ENCODE measurements at places on chromosomes 4 and X.

- no peak for DNase-seq
These were observed 111.3 kb downstream of the AFF1 start for GRCh38 chr4:87046121-87046551.

DNA sequence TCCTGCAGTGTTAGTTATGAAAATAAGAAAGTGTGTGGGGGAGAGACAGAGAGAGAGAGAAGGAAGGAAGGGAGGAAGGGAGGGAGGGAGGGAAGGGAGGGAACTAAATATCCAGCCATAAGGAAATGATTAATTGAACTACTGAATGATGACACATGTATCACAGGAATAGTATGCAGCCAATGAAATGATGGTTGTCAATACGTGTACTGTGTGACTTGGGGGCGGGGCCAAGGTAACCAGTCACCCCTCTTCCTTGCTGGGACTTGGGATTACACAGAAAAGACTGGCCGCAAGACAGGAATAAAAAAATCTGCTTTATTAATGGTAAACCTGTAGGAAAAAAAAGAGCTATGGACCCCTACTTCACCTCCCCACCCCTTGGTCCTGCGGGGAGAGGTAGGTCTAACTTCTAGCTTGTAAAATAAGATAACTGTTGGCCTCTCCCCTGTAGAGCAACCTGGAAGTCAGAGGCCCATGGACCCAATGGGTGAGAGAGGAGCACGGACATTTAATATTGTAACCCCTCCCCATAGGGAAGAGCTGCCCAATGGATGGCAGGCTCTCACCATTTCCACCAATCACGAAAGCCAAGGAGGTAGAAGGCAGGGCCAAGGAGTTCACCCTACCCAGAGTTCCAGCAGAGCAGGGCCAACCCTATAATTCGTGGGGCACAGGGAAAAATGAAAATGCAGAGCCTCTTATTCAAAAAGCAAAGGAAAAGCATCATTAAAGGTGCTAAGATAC lies 7.4 kb downstream of the PPP2R2C start:
- no peak for DNase-seq

DNA sequence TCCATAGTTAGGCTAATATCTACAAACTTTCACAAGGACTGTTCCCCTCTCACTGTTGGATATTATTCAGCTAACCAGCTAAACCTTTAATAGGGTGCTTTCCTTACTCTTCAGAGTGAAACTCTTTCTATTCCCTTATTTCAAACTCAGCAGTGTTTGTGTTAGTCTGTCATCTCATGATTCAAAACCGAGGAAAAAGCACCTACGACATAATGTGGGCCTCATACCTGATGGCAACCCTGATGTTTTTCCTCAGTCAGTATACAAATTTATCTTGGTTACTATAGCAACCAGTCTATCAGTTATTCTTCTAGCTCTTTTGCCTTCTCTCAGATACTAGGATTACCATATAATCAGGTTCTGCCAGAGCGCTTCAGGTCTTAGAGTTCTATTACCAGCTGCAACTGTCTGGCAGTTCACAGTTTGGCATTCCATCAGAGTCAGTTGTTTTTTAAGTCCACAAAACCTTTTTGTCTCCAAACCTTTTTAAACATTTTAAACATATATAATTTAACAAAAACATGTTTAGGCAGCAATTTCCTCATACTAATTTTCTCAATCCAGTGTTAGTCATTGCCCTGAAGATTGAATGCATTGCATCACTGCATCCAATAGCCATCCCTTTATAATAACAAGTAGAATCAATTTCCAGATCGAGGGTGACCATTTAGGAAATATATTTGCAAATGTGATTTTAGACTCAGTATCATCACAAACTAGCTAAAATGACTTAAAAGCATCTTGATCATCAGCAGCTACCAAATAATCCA lies 7.4 kb downstream of the WDR44 start:
- DNase-seq = no peak

DNA sequence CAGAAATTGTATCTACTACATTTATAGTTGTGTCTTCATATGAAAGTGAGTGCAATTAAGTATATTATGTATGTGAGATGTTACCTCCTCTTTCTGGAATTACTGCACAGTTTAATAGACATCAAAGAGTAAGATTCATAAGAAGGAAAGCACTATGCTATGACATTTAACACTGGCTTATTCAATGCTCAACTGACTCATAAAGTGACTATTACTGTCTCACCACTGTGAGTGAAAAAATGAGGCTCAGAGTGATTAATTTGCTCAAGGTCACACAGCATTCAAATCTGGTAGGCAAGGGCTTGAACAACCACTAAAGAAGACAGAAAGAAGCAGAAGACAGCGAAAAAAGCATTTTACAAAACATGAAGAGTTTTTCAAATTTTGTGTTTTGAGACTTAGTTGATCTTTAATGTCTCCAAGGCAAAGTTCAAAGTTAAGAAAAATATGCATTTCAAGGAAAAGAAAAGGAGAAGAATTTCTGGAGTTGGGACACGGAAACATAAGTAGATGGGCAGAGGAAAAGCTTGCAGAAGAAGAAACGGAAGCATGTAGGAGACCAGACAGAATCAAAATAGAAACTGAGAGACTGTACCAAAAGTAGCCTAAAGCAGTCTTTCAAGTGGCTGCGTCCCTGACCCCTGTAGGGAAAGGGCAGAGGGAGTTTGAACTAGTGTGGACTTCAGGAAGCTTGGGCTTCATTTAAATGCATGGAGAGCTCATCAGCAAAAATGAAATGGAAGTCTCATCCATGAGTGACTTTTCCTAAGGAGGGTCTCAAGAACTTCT lies 66.3 kb downstream of the KCNIP4 start:
- DNase-seq = no peak

DNA sequence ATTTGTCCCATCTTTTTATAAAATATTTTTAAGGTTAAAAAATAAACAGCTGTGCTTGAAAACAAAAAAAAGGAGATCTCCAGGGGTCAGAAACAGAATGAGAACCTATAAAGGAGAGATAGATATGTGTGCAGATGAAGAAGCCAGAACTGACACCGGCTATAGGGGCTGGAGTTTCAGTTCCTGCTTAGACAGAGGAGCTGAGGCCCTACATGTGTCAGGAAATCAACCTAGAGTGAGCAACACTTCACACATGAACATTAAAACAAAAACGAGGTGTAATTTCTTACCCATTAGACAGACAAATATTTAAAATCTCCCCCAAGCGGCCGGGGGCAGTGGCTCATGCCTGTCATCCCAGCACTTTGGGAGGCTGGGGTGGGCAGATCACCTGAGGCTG lies 17.8 kb upstream of the HUWE1 start:
- DNase-seq = no peak

- no peak for DNase-seq
These were observed 1112.5 kb downstream of the TECRL start for GRCh38 chr4:63296773-63297172.

GRCh38 chrX:13215729-13216128 lies 104.1 kb downstream of the ATXN3L start:
- no peak for DNase-seq

DNA sequence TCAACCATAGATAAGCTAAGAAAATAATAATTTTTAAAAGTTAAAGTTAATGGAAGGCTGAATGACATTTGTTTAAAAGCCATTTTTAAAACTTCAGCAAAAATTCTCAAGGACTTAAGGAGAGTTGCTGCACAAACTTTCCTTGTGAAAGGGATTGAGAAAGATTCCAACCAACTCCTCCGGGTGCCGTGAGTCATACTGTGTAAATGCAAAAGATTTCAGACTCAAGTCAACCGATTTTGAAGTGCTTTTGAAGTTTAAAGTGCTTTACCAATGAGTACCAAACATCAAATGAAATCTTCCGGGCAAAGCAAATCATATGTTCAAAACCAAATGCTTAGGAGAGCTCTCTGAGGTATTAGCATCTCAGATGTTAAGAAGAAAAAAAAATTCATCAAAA lies 31.4 kb downstream of the VCX2 start:
- DNase-seq = no peak

- no peak for DNase-seq
These were observed 38.2 kb upstream of the TMPRSS11B start for GRCh38 chr4:68283714-68284113.

DNA sequence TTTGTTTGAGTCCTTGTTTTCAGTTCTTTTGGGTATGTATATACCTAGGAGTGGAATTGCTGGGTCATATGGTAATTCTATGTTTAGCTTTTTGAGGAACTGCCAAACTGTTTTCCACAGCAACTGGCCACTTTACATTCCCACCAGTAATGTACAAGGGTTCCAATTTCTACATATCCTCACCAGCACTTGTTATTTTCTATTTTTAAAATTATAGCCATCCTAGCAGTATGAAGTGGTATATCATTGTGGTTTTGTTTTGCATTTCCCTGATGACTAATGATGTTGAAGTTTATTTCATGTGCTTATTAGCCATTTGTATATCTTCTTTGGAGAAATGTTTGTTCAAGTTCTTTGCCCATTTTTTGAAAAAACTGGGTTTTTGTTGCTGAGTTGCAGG lies 39.6 kb downstream of the TMEM164 start:
- DNase-seq = no peak

- no peak for DNase-seq
These were observed 1475.5 kb upstream of the AGA start for GRCh38 chr4:178917756-178918155.

DNA sequence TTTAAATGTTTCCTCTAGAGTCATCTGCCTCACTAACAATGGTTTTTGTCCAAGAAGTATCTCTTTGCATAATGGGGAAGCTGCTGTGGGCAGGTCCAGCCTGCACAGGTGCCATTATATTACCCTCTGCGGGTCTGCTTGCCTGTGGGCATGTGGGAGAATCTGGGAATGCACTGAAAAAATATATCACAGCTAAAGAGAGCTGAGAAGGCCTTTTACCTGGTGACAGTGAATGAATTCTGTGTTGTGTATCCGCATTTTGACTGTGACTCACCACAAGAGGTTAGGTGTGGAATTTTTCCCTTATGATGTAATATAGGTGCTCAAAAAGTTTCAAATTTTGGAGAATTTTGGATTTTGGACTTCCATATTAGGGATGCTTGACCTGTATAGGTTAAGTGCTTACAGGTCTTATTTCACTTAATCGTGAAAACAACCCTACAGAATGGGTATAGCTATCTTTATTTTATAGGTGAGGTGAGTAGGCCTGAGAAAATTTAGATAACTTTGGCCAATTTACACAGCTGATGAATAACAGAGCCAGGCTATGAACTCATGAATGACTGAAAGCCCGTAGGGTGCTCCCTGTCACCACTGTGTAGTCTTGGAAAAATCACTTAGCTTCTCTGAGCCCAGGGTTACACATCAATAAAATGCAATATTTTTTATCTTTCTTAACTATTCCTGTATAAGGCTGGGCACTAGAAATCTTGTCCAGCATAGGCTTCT lies 198.0 kb upstream of the EPHA5 start:
- DNase-seq = no peak

DNA sequence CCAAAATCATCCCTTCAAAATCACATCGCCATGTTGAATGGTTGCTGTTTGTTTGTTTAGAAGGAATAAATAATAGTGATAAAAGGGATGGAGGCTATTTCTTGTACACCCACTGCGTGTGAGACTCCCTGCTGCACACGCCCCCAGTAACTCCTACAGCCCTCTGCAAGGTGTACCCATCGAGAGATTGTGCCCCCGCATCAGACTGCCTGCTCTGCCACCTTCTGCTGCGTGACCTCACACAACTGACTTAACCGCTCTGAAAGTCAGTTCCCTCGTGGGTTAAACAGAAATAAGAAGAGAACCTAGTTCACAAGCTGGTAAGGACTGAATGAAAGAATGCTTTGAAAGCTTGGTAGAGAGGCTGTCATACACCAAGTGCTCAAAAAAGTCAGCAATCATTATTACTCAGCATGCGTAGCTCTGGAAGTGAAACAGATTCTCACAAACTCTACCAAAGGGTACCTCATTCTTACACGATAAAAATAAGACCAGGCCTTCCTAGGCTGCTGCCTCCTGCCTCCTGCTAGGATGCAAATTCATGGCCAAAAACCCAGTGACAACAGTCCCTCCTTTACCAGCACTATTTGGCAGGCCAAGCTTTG lies 147.1 kb downstream of the CPEB2 start:
- no peak for DNase-seq

DNA sequence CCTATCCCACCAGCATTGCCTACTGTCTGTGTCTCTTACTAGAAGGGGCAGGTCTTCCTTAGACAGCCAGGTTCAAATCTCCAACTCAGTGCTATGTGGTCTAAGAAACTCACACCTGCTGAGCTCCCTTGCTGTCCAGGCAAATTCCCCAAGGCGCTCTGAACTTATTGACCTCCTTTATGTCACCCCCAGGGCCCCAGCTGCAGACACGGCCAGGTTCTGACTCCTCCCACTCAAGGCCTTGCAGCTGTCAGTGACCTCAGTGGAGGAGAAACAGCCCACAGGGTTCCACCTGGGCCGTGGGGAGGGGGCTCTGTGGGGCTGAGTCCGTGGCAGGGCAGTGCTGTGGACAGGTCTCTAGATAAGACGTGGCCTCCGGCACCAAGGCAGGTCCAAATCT lies 42.1 kb upstream of the PSAPL1 start:
- DNase-seq = no peak

- no peak for DNase-seq
These were observed 1.0 kb downstream of the SH3BGRL start for GRCh38 chrX:81202943-81203342.

DNA sequence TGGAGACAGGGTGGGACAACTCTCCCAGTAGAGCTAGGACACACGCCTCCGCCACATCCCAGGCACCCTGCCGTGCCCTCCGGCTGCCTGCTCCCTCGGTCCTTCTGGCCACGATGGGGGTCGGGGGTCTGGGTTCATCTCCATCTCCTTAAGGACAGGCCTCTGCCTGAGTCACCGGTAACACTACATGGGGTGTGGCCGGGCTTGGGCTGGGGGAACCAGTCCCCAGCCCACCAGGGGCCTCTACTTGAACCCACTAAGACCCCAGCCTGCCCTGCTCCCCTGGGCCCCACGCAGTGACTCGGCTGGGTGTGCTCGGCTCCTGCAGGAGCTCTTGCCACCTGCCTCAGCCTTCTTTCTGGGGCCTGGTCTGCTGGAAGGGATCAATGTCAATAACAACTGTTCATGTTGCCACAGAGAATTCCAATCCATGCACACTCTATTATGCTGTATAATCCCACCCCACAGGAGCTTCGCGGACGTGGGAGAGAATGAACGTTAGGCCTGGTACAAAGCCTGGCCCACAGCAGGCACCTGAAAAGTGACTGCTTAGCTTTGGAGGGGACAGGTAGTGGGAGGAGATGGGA lies 177.7 kb upstream of the PSAPL1 start:
- DNase-seq = no peak

GRCh38 chr4:176995-177394 lies 52.7 kb downstream of the ZNF718 start:
- no peak for DNase-seq

- no peak for DNase-seq
These were observed 2183.9 kb upstream of the TENM3 start for GRCh38 chr4:180059216-180059881.

DNA sequence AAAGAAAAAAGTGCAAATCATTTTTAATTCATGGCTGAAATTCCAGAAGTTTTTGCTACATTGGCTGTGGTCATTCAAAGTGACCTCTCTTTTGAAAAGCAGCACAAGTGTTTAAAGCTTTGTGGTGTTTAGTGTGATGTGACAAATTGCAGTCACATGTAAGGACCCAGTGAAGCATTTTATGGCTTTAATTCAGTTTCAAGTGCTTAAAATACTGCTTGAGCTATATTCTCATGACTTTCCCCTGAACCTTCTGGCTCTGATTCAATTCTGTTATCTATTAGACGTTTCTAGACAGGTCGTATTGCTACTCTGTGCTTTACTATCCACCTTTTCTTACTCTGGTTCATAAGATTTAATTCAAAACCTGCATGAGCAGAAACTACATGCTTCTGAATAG lies 105.8 kb downstream of the FAT4 start:
- DNase-seq = no peak

GRCh38 chrX:83469551-83469950 lies 38.5 kb upstream of the POU3F4 start:
- DNase-seq = no peak

- DNase-seq = no peak
These were observed 39.4 kb downstream of the SLC10A6 start for GRCh38 chr4:86809809-86810208.

Data from effector memory CD4-positive, alpha-beta T cell (primary cell).